ENCODE measurements at places on chromosomes 5 and 9.

GRCh38 chr5:119395080-119395836, 39.4 kb downstream of the TNFAIP8 start:
- no peak for DNase-seq

DNA sequence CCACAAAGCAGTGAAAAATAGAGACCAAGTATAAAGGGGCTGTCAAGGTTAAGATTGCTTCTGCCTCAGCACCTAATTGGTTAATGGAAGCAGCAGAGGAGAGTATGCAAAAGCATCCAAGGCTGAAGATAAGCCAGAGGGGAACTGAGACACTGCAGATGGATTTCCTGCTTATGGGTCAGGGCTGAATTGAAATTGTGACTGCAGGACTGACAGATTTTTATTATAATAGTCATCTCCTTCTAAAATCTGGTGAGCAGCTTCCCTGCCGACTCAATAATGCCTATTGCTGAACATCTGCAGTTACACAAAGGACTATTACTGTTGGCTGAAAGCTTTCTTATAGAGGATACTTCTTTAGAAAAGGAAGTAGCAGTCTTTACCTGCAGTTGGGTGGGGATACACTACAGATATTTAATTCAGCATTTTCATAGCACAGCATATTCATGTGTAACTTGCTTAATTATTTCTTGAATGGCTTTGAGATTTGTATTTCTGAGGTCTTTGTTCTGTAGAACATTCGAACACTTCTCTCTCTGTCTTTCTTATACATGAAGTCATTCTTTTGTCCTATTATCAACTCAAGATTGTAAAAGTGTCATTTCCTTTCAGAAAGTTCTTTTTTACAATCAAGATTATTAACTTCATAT, 363.0 kb upstream of the RIOK2 start:
- DNase-seq: no peak

DNA sequence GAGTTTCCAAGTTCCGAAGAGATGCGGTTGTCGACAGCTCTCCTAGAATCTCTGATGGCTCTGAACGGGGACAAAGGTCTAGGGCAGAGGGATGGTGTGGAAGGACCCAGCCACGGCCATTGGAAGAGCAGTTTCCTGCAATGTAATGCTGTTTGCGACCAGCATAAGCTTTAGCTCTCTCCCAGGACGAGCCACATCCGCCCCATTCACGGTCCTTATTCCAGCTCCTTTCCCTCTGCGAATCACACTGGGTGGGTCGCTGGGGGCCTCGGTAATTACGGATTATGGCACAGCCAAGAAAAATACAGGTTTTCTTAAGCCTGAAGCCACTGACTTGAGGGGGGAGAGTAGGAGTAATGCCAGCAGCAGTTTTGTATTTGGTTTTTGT, 22.7 kb downstream of the ANXA2R start:
- no peak for DNase-seq

DNA sequence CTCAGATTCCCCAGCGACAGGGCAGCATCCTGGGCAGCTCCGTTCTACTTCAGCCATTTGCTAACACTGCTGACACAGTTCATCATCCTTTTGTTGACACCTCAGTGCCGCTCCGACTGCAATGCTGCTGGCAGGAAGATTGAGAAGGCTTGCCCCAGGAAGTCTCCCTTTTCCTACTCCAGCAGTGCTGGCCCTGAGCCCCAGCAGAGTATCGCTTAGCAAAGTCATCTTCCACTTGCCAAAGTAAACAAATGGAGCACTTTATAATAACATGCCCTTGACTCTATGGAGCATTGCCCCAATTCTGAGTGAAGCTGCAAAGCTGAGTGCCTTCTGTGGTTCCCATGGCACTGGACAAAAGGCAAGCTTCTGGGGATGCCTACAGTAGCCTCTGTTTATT, 32.2 kb downstream of the PRLR start:
- DNase-seq: no peak

GRCh38 chr9:77751341-77752091, 103.4 kb upstream of the GNA14 start:
- DNase-seq: peak; percentile 10

GRCh38 chr9:136674786-136675349, 12.2 kb downstream of the EGFL7 start:
- DNase-seq: no peak

DNA sequence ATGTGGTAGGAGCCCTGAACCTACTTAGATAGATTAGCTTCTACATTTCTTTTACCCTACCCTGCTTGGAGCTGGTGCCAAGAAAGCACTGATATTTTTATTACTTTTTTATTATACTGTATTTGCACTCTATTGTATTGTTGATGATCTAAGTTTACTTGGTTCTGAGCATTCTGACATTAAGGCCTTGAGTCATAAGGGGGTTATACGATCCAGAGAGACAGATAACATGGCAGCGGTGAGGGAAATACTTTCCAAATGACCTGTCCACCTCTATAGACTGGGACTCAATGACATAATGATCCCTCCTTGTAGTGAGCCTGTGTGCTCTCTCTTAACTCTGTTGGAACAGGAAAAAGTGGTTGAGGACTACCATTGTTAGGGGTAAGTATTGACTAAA, 176.3 kb downstream of the MAN2A1 start:
- DNase-seq: no peak

GRCh38 chr5:4159681-4160080, 564.0 kb downstream of the IRX1 start:
- no peak for DNase-seq

DNA sequence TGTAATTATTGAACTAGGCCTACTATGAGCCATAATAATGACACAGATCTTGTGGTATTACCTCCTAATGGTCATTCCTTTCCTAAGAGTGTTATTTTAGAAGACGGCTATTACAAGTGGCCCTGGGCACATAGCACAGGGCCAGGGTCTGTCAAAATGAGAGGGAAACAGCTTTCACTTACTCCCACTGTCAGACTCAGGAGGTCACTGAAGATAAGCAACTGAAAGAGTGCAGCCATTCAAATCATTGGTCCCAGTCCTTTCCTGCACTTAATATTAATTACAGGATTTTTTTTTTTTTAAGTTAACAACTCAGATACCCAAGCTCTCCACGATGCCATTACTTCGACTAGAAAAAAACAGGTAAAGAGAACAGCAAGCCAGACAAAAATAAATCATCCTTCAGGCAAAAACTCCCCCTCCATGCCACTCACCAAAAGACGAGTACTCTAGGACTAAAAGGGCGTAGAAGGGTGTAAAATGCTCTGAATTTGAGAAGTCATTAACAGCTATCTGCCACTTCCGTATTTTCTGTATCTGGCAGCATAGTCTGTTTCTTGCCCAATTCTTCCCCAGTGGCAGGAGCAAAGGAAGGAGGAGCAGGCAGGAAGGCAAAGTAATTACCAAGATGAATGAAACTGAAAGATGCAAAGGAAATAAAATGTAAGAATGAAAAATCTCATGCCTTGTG, 87.4 kb downstream of the ZNF608 start:
- DNase-seq: no peak

- DNase-seq: no peak
These were observed 10.8 kb upstream of the FOXD1 start for GRCh38 chr5:73459366-73459765.

GRCh38 chr9:71897577-71897976, 13.4 kb downstream of the ABHD17B start:
- peak; percentile 50 for DNase-seq

DNA sequence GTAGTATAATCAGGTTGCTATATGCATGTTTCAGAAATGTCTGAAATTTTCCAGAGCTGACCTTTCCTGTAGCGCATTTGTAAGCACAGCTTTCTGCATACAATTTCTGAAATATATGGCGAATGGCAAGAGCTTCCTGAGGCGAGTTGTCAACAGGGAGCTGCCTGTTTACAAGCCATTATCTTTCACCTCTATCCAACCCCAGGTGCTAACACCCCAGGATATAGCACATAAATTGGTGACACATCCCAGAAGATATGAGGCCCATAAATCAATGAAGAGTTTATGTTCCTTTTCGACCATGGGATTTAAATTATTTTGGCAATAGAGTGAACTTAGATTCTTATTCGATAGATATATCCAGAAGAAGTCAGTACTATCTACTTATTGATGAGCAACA, 379.8 kb downstream of the KDM4C start:
- DNase-seq: no peak

GRCh38 chr9:133322701-133323100, 13.3 kb downstream of the SURF6 start:
- DNase-seq: no peak

DNA sequence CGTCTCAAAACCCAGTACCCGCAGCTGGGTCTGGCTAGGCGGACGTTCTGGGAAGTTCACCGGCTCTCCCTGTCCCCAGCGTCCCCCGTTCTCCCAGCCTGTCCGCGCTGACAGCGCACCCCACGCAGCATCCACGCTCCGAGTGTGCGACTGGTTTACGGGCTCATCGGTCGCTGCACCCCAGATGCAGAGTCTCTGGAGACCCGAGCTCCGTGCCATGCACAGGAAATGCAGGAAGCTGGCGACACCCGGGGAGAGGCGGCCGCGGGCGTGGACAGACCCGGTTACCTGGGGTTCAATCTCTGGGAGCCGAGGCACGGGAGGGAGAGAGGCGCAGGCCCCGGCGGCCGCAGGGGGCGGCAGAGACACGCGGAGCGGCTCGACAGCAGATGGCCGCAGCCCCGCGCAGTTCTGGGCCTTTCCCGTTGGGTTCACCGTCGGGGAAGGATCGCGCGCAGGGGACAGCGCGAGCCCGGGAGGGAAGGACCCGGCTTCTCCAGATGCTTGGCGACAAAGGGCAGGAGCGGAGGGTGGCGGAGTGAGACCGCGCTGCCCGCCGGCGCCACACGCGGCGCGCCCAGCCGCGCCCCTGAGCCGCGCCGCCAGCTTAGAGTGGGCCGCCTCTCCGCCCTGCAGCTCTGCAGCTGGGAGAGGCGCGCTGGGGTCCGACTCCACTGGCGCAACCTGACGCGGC, 558 bp downstream of the SHROOM1 start:
- peak; percentile 57 for DNase-seq

DNA sequence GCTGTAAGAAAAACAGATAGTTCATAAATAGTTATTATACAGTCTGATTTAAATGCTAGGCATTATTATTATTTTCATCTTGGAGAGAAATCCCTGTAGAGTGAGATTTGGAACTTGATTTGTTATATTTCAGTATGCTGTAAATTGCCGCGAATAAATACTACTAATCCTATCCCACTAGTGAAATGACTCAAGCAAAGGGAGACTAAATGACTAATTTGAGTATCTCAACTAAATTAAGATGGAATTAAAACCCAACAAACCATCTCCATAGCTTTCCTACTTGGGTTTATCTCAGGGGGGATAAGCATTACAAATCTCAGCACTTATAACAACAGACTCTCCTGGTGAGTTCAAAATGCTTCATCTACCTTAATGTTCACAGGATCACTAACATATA, 206.0 kb downstream of the MCTP1 start:
- no peak for DNase-seq

DNA sequence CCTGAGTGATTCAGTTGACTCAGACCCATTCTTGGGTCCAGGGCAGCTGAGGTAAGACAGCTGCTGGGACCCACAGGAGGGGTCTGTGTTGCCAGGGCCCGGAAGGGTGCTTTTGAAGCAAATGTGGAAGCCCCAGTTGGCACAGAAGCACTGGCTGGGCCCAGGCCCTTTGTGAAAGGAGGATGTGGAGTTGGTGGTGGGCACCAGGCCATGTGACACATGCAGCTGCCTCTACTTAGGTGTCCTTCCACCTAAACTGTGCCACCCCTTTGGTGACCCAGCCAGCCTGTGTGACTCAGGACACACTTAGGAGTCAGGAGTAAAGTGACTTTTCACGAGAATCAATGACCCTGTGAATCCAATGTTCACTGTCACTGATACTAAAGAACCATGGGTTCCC, 114.3 kb upstream of the SLC25A48 start:
- DNase-seq: no peak

- DNase-seq: no peak
These were observed 102.4 kb downstream of the SMIM23 start for GRCh38 chr5:171888051-171888481.

DNA sequence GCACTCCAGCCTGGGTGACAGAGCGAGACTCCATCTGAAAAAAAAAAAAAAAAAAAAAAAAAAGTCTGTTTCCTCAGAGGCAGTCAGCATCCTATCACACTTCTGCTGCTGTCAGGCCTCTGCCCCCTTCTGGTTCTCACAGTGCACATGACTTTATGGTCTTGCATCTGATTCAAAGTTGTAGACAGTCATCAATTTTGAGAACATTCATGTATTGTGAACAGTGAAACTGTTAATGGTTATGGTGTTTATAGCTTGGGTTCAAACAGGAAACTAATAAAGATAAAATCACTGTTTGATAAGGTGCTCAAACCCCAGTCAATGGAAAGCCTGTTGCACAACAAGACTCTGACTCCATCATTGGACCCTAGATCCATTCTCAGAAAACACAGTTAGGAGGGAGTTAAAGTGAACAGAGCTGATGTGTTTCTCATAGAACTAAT, 61.4 kb downstream of the FOXD1 start:
- DNase-seq: no peak

GRCh38 chr9:78406933-78407332, 110.0 kb downstream of the PSAT1 start:
- no peak for DNase-seq
